ENCODE measurements at places on chromosomes 12 and 14.

- DNase-seq = no peak
Measured at GRCh38 chr12:113221997-113222729, 899 bp downstream of the TPCN1 start.

DNA sequence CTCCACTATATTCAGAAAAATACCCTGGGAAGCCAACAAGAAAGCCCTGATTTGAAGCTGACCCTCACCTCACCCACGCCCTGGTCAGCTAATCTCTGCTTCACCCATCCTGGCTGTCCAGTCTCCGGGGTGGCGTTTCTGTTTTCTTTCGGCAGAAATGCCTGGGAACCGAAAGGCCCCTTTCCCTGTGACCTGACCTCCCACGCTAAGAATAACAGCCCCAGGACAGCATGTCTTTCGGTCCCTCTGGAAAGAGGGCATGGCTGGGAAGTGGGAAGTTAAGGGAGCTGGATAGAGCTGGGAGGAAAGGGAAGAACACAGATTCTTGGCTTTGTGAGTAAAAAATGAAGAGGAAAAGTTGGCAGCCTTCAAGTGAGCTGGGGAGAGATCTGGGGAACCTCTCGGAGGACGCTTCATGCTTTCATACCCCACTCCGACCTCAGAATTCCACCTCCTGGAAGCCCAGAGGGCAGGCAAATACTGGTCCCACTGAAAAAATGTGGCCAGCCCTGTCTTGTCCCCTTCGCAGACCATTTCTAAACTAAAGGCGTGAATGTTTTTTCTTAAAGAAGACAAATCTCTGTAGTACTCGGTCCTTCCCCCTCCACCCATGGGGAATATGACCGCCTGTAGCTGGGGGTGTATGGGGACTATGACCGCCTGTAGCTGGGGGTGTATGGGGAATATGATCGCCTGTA, 163.0 kb upstream of the FKBP4 start:
- no peak for DNase-seq

DNA sequence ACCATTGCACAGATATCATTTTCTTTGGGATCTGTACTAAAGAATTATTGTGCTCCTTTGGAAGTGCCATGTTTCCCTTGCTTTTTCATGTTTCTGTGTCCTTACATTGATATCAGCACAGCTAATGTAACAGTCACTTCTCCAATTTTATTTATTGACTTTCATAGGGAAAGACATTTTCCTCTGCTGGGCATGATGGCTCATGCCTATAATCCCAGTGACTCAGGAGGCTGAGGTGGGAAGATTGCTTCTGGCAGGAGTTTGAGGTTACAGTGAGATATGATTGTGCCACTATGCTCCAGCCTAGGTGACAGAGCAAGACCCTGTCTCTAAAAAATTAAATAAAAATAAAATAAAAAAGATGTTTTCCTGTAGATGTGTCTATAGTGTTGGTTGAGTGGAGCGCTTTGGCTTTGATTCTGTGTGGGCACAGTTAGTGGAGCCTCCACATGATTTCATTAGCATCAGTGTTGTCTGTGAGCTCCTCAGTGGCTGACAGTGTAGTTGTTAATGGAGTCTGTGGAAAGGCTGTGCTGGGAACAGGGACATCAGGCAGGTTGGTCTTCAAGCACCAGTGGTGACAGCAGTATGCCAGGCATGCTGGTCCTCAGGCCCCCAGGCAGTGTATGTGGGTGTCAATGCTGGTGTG, 7.4 kb downstream of the OAS2 start:
- no peak for DNase-seq

- no peak for DNase-seq
Measured at GRCh38 chr14:78228702-78229327, 58.6 kb downstream of the NRXN3 start.

DNA sequence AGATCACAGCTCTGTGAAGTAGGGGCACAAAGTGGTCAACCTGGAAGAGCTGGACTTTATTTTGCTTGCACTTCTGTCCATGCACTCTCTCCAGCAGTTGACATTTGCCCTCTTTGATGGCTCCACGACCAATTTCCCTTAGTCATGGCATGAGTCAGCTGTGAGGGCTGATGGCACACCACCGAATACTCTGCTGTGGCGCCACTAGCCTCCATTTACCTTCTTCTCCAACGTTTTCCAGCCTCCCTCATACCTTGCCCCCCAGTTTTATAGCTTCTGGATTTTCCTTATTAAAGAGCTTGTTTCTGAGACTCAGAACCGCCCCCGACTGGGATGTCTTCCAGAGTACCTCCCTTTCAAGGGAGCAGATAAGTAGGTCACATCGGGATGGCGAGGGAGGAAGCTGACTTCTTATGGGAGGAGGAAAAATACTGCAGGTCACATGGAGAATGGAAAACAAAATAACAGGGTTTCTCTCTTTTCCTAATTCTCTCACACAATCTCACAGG, 17.6 kb downstream of the NINJ2 start:
- no peak for DNase-seq

GRCh38 chr12:1829306-1829900, 9.0 kb downstream of the LRTM2 start:
- DNase-seq = no peak

- DNase-seq = peak; percentile 85
Measured at GRCh38 chr12:53696285-53696654, 20.4 kb upstream of the ATP5MC2 start.

DNA sequence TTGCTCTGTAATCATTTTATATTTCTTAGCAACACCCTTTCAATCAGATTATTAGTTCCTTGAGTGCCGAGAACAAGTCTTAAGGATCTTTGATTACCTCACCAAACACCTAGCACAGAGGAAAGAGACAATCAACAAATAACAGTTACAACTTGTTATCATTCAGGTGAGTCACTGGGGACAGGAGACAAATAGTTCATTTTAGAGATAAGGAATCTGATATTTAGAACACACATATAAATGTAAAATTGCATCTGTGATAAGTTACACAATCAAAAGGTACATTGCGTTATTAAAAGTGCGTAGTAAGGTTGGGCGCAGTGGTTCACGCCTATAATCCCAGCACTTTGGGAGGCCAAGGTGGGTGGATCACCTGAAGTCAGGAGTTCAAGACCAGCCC, 5.1 kb upstream of the STXBP6 start:
- no peak for DNase-seq

- DNase-seq = peak; percentile 96
Measured at GRCh38 chr12:50084775-50085614, at the start of gene SMARCD1. Gene SMARCD1, plus strand, starts transcription at chr12:50085342. Its CDS starts 28 bp downstream, at chr12:50085370.

GRCh38 chr14:55942826-55943225, 175.4 kb upstream of the PELI2 start:
- no peak for DNase-seq

DNA sequence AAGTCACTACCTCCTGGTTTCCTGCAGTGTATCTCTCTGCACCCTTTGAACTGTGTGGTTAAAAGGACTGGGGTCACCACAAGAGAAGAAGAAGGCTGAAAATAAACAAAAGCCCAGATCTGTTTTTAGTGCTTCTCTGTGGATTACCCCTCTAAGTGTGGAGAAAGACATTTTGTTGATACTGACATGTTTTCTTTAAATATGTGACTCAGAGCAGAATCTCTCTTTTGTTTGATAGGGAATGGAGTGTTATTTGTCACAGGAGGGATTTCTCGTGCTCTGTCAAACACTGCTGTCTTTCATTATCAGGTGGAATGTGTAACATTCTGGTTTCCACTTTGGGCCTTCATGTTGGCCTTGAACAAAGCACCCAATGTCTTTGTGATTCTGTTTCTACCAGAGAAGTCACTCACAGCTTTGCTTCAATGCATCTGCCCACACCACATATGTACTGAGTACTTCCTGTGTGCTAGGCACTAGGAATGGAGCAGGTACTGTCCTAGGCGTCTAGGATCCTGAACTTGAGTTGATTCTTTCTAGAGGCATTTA, 82.1 kb downstream of the PLXNC1 start:
- no peak for DNase-seq

DNA sequence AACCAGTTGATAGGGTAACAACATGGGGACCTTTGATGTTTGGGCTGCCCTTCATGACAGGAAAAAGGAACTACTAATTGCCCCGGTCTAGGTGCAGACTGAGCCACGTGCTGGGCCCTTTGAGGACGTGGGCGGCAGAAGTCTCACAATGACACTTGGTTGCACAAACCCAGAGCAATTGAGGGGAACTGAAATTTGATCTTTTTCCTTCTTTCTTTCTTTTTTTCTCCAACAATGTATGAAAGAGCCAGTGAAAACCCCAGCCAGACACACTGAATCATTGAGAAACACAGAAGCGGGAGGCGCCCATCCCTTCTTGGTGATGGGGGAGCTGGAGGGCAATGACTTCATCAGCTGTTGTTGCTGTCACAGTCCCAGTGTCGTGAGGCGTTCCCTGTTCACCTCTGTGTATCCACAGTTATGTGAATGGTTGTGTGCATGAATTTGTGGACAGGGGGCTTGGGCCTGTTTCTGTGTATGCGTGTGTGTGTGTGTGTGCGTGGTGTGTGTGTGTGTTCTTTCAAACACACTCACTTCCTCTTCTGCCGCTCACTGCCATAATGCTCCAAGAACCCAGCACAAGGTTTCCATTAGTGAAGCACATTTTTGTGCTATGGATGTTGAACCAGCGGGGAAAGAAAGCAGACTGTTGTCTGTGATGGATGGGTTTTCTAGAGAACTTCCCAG, 137.5 kb upstream of the CCND2 start:
- peak; percentile 78 for DNase-seq

- no peak for DNase-seq
Measured at GRCh38 chr12:108379823-108380222, 40.7 kb upstream of the CMKLR1 start.

DNA sequence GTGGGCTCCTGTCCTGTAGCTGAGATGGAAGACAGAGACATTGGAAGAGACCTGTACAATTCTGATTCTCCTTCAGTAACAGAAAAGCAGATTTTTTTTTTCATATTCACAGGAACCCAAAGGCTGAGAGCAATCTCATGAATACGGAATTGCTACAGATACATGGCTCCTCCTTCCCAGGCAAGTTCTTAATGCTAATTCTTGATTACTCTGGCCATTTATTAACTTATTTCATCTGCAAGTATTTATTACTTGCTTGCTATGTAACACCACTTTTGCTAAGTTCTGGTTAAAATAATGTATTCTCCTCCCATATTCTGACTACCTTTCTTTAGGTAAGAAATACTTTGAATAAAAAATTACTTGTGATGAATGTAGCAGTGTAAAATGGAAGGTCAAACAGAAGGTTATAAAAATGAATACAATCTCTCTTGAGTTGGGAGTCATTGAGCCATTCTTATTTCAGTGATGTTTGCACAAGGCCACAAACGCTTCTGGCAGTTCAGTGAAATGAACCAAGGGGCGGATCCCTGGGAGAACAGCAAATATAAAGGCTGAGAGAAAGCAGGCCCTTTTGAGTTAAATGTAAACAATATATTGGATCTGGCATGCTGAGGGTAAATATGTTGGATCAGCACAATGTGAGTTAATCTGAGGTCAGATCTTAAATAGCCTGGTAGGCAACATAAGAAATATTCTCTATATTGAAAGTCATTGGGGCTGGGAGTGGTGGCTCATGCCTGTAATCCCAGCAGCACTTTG, 37.6 kb downstream of the MUCL1 start:
- no peak for DNase-seq

DNA sequence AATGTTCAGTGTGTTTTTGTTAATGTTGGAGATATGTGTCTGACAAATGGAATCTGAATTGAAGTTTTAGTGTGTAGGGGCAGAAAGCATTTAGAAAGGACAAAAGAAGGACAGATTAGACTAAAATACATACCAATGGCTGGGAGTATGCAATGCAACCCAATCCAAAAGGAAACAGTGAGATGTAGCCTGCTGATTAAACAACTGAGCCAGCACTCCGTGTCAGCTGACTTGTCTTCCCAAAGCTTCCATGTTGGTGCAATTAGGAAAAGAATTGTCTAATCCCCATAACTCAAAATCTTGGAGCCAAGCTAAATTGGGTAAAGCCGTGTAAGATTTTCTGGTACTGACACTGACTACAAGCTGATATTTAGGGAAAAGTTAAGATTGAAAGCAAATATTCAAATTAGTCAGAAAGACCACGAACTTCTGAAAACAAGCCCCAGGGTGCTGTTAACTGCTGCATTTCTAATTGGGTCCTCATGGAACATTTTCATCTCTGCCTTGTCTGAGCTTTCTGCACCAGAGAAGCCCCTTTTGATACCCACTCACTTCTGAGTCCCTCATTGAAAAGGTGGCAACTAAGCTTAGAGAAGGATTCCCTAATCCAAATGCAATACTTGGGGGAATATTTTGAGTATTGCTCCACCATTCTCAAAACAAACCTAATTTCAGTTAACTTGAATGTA, 109.1 kb downstream of the DAD1 start:
- no peak for DNase-seq

GRCh38 chr12:96223411-96224218, 29.4 kb downstream of the ELK3 start:
- no peak for DNase-seq

DNA sequence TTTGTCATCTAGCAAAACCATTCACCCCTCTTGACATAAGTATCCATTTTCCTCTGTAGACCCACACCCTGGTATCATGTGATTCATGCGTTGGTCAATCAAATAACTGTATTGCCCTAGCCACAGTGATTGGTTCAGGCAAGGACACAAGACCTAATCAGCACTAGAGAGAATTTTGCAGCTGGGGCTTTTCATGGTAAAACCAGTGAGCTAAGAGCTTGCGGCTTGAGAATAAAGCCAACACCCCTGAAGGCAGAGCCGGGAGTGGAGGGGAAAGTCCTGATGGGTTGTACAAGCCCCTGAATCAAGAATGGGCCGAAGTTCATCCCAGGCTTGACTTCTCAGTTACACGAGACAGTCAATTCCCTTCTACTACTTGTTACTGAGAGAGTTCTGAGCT, 33.2 kb upstream of the LTBP2 start:
- DNase-seq = no peak

GRCh38 chr12:107144990-107145389, 51.6 kb upstream of the CRY1 start:
- DNase-seq = no peak

GRCh38 chr12:132385923-132386751, 56.7 kb upstream of the GALNT9 start:
- no peak for DNase-seq

DNA sequence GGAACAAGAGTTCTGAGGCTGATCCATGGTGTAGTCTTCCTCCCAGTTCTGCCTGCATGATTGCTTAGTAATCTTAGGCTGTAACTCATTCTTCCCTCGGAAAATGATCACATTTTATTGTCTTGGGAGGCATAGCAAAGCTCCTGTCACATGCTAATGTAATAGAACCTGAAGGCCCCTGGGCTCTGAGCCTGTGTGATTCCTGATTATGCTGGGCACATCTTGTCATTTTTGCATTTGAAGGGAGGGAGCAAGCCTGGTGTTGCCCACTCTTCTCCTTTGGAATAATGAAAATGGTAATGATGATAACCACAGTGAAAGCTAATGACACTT, 215.4 kb downstream of the MSRB3 start:
- no peak for DNase-seq

DNA sequence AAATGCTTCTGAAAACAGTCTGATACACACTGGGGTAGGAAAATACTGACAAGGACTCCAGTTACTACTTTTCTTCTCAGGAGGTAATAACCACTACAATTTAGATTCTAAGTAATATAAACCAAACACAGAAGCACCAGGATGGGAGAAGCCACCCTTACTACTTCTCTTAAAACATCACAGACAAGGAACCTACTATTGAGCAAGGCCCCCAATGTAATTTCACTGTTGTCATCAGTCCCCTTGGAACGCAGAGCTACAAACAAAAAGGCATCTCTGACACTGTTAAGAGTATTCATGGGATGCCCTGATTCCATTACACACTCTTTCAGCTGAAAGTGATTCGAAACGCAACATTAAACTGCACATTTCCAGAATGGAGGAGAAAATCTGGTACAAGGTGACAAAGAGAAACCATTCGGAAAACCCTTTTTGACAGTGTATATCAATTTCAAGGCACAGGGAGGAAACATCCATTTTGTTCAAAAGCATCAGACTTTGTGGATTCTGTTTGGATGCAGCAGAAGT, 185.9 kb downstream of the PPM1H start:
- DNase-seq = no peak
